Glutamatergic neuron (in vitro differentiated cells): ENCODE measurements at places on chromosomes 13 and 19. TPM values are rescaled to one million over a fixed set of nuclear protein-coding genes. Genes with fewer than 3 reads are reported as not detected.

The MPV17L2 gene
- total RNA-seq: 17.9 TPM

DNA sequence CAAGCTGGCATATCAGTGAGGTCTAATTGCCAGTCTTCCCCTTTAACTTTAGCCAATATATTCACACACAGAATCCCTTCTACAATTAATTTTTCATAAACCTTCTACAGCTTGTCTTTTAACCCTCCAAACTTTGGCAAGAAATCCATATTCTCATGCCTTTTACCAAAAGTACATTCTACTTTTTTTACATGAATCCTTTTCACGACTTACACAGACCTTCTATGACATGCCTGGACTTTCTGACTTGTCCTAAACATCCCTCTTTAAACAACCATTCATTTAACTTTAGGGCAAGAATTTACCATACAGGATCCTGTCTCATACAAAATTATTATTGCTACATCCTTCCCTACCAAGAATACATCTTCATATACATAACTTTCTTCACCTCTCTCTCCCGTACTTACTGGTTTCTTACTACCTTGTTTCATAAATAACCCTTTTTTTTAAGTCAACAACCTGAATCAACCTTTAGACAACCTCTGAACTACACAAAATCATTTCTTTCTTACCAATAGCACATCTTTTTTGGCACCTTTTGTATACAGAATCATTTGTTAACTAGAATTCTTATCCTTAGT is 23.5 kb downstream of the ZNF544 start:
- no peak for DNase-seq
- H3K27ac ChIP-seq: no peak overlapping the region
- H3K4me3 ChIP-seq: no peak overlapping the region
- peaks cover 8% of the 10 kb centered on the region for H3K27me3 ChIP-seq
- no peaks in the 10 kb centered on the region for H3K4me1 ChIP-seq
- peaks cover 74% of the 10 kb centered on the region for H3K36me3 ChIP-seq

GRCh38 chr13:99651016-99651415 is 149.7 kb downstream of the TM9SF2 start:
- no peak overlapping the region for H3K27ac ChIP-seq
- no peak overlapping the region for H3K4me3 ChIP-seq
- no peaks in the 10 kb centered on the region for H3K27me3 ChIP-seq
- peaks cover 1% of the 10 kb centered on the region for H3K4me1 ChIP-seq
- DNase-seq: no peak

DNA sequence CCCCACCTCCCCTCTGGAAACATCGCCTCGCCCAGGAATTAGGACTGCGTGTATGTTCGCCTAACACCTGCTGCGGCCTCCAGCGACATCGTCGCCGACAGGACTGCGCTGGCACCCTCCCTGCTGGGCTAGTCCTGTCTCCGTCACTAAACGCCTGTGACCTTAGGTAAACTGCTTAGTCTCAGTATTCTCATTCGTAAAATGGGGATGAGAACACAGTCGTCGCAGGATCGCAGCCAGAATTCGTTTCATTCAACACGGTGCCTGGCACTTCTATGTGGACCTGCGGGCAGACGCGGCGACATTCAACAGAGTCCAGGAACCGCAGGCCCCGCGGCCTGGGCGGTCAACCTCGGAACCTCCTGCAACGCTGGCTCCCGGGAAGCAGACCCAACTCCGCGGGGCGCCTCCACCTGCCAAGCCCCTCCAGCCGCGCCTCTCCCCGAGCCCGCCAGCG is 485 bp downstream of the CRYL1 start:
- H3K27ac ChIP-seq: no peak overlapping the region
- H3K4me1 ChIP-seq: peaks cover 4% of the 10 kb centered on the region
- DNase-seq: peak; percentile 33
- no peaks in the 10 kb centered on the region for H3K36me3 ChIP-seq
- peak overlapping the region; percentile 78 for H3K4me3 ChIP-seq
- peaks cover 5% of the 10 kb centered on the region for H3K27me3 ChIP-seq

DNA sequence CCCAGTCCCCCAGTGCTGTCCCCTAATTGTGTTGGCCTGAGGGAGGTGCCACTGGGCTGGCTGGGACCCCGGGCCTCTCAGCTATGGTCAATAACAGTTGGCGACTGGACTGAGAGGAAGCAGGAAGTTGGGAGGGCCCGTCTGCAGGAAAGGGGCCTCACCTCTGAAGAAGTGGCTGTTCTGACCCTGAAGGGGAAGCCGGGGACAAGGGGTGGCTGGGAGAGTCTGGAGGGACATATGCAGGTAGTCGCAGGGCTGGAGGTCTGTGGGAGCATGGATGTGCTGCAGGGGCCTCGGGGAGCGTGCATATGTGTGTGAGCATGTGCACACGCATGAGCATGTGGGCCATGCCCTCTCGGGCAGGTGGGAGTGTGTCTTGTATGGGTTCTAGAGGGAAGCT is 5.9 kb downstream of the PKN1 start:
- H3K27me3 ChIP-seq: peaks cover 8% of the 10 kb centered on the region
- no peaks in the 10 kb centered on the region for H3K36me3 ChIP-seq
- H3K4me3 ChIP-seq: no peak overlapping the region
- H3K4me1 ChIP-seq: peaks cover 13% of the 10 kb centered on the region

DNA sequence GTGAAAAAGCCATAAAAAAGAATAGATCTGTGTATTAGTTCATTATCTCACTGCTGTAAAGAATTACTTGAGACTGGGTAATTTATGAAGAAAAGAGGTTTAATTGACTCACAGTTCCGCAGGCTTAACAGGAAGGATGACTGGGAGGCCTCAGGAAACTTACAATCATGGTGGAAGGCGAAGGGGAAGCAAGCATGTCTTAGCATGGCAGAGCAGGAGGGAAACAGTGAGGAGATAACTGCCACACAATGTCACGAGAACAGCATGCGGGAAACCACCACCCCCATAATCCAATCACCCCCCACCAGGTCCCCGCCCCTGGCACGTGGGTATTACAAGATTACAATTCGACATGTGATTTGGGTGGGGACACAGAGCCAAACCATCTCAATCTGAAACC is 39.1 kb upstream of the EEF1AKMT1 start:
- H3K27me3 ChIP-seq: peaks cover 2% of the 10 kb centered on the region
- no peak overlapping the region for H3K27ac ChIP-seq
- H3K4me1 ChIP-seq: peaks cover 5% of the 10 kb centered on the region
- H3K36me3 ChIP-seq: no peaks in the 10 kb centered on the region
- no peak overlapping the region for H3K4me3 ChIP-seq

The FFAR1 gene
- total RNA-seq: not detected

DNA sequence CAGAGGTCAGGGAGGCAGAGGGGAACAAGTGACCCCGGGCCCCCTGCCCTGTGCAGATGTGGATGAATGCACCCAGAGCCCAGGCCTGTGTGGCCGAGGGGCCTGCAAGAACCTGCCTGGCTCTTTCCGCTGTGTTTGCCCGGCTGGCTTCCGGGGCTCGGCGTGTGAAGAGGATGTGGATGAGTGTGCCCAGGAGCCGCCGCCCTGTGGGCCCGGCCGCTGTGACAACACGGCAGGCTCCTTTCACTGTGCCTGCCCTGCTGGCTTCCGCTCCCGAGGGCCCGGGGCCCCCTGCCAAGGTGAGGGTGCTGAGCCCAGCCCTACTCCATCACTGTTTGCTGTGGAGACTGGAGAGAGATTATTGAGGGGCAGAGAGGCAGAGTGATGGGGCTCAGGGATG is 9.9 kb downstream of the LTBP4 start:
- H3K27me3 ChIP-seq: peaks cover 28% of the 10 kb centered on the region
- peaks cover 6% of the 10 kb centered on the region for H3K4me1 ChIP-seq
- DNase-seq: no peak

The GRAMD1A gene
- 220 TPM for total RNA-seq

The ZNF610 gene
- 11.6 TPM for total RNA-seq

GRCh38 chr13:30074431-30074830 is 224.0 kb upstream of the UBL3 start:
- H3K27me3 ChIP-seq: peaks cover 2% of the 10 kb centered on the region
- DNase-seq: no peak
- H3K4me1 ChIP-seq: no peaks in the 10 kb centered on the region
- no peaks in the 10 kb centered on the region for H3K36me3 ChIP-seq

DNA sequence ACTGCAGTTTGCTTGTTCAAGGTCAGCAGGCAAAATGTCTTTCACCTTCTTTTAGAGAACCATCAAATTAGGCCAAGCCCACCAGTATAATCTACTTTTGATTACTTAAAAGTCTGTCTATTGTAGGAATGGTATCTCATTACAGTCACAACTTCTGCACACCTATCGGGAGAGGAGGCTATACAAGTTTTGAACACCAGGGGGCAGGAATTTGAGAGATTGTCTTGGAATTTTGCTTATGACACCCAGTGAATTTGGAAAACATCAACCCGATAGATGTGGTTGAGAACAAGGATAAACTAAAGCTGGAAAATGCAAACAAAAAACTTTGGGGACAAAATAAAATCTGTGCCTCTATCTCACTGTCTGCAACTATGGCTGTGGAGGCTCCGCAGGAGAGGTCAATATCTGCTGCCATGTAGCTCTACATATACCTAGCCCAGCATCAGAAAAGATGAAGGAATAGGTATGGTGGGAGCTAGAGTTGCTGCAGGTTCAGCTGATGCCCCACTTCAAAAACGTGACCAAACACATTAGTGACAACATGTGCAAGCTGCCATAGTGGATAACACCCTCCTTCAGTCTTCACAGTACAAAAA is 1299.2 kb upstream of the SPRY2 start:
- no peak overlapping the region for H3K27ac ChIP-seq
- H3K4me1 ChIP-seq: no peaks in the 10 kb centered on the region
- peak; percentile 20 for DNase-seq
- H3K4me3 ChIP-seq: no peak overlapping the region
- no peaks in the 10 kb centered on the region for H3K27me3 ChIP-seq

- no peak overlapping the region for H3K27ac ChIP-seq
- DNase-seq: no peak
- no peaks in the 10 kb centered on the region for H3K36me3 ChIP-seq
- H3K4me1 ChIP-seq: peaks cover 1% of the 10 kb centered on the region
- H3K27me3 ChIP-seq: no peaks in the 10 kb centered on the region
Observed at GRCh38 chr13:68304286-68304893, 1074.3 kb upstream of the PCDH9 start.

The MTIF3 gene
- total RNA-seq: 46.1 TPM

GRCh38 chr13:39767791-39768517 is 112.5 kb downstream of the COG6 start:
- peaks cover 3% of the 10 kb centered on the region for H3K36me3 ChIP-seq
- H3K4me3 ChIP-seq: no peak overlapping the region
- H3K4me1 ChIP-seq: peaks cover 11% of the 10 kb centered on the region
- H3K27me3 ChIP-seq: peaks cover 2% of the 10 kb centered on the region

DNA sequence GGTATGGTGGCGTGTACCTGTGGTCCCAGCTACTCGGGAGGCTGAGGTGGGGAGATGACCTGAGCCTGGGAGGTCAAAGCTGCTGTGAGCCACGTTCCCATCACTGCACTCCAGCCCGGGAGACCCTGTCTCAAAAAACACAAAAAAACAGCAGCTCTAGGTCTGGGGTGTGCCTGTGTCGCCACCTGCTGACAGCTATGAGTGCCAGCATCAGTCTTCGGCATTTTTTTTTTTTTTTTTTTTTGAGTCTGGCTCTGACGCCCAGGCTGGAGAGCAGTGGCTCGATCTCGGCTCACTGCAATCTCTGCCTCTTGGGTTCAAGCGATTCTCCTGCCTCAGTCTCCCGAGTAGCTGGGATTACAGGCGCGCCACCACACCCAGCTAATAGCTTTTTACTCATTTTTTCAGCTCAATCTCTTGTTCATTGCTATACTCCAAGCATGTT is 10.1 kb downstream of the AP2S1 start:
- no peaks in the 10 kb centered on the region for H3K36me3 ChIP-seq
- H3K27me3 ChIP-seq: peaks cover 6% of the 10 kb centered on the region
- DNase-seq: peak; percentile 67
- H3K4me3 ChIP-seq: no peak overlapping the region
- no peak overlapping the region for H3K27ac ChIP-seq
- H3K4me1 ChIP-seq: no peaks in the 10 kb centered on the region

The DACH1 gene
- total RNA-seq: 110 TPM

GRCh38 chr19:15615526-15615925 is 508 bp downstream of the CYP4F8 start:
- no peak overlapping the region for H3K27ac ChIP-seq
- H3K36me3 ChIP-seq: peaks cover 6% of the 10 kb centered on the region
- no peaks in the 10 kb centered on the region for H3K4me1 ChIP-seq

- H3K4me1 ChIP-seq: peaks cover 23% of the 10 kb centered on the region
- peak overlapping the region; percentile 72 for H3K27ac ChIP-seq
- H3K4me3 ChIP-seq: peak overlapping the region; percentile 80
Observed at GRCh38 chr19:17754634-17755442, 3.6 kb downstream of the FCHO1 start.

DNA sequence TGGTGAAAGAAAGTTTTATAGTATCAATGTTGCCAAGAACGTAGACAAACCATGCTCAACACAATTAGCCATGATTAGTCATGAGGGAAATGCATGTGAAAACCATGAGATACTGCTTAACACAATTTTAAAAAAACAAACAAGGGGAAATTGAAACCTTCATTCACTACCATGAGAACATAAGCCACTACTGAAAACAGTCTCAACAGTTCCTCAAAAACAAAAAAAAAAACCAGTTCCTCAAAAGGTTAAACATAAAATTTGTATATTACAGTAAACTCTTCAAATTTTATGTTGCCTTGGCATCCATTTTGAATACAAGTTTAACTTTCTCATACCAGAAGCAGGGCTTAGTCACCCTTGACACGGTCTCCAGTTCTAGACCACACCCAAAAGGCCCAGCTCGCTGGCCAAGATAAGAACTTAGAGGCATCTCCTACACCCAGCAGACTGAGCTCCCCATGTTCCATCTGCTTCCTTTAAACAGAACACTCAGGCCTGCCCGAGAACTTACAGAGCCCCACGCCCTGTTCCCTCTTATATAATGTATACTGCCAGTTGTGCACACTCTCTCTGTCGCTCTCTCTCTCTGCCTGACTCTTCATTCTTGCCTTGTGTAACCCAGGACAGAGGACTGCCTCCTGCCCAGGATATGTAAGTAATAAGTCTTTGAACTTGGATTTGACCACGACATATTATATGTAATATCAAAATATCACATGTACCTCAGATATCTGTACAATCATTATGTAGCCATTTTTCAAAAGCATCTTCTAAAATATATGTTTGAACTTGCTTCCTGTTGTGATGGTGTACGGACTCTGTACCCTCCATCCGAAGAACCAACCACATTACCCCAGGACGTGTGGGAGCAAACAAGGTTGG is 67.4 kb downstream of the STK24 start:
- DNase-seq: no peak
- peak overlapping the region; percentile 10 for H3K4me3 ChIP-seq
- H3K27ac ChIP-seq: peak overlapping the region; percentile 72
- H3K36me3 ChIP-seq: no peaks in the 10 kb centered on the region
